HepG2 (cell line): ENCODE measurements at places on chromosomes 4 and X. TPM values are rescaled to one million over a fixed set of nuclear protein-coding genes. Genes with fewer than 3 reads are reported as not detected.

HSD17B13 gene
- total RNA-seq, result 0.04 TPM in 1 of 2 replicates, not detected in the other

SHOX gene
- total RNA-seq, result not detected in 2 replicates

TMEM271 gene
- not detected in 2 replicates for total RNA-seq

VEGFC gene
- not detected in 2 replicates for total RNA-seq

RTL3 gene
- total RNA-seq, result not detected in 2 replicates

KIT gene
- not detected in 2 replicates for total RNA-seq

RBMXL3 gene
- total RNA-seq, result not detected in 2 replicates

PNMA5 gene
- total RNA-seq, result not detected in 2 replicates

DEFB131A gene
- total RNA-seq, result not detected in 2 replicates

DNA sequence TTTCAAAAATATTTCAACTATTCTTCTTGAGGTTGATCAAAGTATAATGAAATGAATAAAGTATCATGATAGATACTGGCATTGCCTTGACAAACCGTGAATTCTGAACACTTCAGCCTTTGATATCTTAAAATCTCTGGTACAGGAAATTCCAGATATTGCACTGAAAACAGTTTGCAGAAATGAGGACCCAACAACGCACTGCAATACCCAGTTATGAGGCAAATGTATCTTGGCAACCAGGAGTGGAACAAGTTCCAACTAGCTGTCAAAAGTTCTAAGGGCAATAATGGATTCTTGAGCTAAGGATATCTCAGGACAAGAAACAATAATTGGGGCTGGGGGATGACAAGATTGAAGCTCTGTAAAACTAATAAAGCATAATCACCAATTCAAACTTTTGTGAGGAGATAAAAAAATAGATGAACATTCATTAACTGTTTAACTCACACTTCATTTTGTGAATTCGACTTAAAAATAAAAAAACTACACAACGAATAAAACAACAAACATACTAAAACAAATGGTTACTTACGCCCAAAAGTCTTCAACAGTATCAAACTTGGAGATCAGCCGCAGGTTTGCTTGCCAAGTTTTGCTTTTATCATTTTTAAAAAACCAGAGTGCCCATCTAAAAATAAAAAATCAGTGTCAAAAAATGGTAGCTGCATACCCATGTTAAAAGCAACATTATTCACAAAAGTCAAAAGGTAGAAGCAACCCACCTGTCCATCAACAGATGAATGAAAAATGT is 38.1 kb downstream of the EIF4E start:
- DNase-seq, result no peak

DNA sequence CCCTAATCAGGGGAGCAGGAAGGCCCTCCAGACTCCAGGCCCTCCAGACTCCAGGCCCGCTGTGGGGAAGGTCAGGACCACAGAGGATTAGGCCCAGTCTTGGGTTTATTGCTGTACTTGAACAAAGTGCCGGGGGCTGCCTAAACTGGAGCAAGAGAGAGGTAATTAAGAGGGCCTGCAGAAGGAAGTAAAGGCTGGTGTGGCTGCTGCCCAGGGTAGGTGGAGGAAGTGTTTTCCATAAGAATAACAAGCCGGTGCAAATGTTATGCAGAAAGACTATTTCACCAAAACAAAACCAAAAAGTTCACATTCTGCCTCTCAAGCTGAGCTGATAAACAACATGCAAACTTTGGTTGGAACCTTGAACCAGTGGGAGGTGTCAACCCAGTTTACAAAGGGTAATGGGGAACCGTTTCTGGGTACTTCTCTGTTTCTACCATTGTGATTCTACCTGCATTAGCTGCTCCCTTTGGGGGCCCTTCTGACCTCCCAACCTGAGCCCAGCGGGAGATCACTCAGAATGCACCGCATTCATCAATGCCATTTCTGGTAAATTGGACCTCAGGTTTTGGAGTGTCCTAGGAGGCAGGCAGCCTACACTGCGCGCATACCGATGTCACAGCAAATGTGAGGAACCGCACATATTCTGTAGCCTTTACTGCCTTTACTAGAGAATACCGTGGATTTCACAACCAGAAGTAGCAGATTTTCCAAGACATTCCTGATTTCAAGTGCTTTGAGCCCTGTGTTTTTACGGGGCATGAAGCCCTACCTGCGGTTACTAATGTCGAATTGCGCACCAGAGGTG is 59.7 kb upstream of the BCOR start:
- DNase-seq, result no peak

GRCh38 chrX:111823703-111824102 is 52.3 kb upstream of the TRPC5OS start:
- no peak for DNase-seq

GRCh38 chr4:4609622-4610334 is 67.9 kb upstream of the STX18 start:
- peak; percentile 62 for DNase-seq

GRCh38 chr4:126939401-126939800 is 693.4 kb upstream of the INTU start:
- no peak for DNase-seq
